ENCODE measurements at places on chromosomes 2 and 18. TPM values are rescaled to one million over a fixed set of nuclear protein-coding genes. Genes with fewer than 3 reads are reported as not detected.

TEKT4 gene
- total RNA-seq, result 0.26 TPM

GRCh38 chr2:217999595-217999959 is 3.2 kb downstream of the TNS1 start:
- DNase-seq, result no peak

DNA sequence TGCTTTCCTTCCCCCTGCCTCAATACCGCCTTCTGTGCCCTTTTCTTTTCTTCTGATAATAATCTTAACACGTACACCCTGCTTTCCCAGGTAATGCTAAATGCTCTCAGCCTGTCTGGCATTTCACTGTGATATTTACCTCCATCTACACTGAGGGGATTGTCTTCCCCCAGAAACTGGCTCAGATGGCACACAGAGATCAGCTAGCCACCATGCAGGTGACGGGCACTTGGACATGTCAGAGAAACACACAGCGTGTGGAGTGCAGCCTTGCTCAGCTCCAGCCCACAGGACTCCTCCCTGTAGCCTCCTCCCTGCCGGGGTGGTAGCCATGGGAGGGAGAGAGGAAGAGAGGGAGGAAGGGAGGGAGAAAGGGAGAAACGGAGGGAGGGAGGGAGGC is 131.2 kb downstream of the EIPR1 start:
- DNase-seq, result no peak

- DNase-seq, result no peak
Observed at GRCh38 chr18:34528177-34528576, 181.9 kb upstream of the DTNA start.

DNA sequence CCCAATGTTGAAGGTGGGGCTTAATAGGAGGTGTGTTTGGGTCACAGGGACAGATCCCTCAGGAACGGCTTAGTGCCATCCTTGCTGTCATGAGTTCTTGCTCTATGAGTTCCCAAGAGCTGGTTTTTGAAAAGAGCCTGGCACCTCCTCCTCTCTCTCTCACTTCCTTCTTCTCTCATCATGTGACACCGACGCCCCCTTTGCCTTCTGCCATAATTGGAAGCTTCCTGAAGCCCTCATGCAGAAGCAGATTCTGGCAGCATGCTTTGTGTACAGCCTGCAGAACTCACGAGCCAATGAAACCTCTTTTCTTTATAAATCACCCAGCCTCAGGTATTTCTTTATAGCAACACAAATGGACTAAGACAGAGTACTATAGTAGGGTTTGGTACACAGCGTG is 100.4 kb upstream of the SH3BP4 start:
- no peak for DNase-seq

DNA sequence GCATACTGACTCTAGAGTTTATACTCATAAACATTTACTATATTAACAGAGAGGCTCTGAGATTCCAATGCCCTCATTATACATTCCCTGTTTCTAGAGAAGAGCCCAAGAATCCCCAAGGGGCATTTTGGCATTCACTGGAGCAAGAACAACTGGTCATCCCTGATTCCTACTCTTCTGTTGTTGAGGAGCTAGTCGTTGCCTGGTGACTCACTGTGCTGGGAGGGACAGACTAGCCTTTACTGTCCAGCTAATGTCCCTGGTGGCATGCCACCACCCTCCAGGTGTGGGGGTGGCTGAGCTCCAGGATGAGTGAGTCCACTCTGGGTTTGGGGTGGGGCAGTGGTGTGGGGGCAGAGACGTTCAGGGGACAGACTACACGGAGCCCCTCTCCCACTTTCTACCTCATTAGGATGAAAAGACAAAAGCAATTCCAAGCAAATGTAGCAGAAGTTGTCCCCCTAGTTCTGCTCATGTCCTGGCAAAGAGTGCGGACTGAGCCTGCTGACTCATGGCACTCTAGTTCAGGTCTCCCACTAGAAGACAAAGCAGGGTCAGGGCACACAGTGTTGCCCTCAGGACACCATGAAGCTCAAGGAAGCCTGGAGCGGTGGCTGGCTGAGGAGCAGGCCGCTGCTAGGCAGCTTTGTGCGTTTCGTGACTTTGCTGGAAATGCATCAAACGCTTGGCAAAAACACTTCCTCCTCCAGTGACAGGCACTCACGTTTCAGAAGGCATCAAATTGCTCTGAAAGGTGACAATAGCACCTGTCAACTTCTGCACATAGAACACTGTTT is 49.4 kb downstream of the RHOB start:
- DNase-seq, result peak; percentile 61

DNA sequence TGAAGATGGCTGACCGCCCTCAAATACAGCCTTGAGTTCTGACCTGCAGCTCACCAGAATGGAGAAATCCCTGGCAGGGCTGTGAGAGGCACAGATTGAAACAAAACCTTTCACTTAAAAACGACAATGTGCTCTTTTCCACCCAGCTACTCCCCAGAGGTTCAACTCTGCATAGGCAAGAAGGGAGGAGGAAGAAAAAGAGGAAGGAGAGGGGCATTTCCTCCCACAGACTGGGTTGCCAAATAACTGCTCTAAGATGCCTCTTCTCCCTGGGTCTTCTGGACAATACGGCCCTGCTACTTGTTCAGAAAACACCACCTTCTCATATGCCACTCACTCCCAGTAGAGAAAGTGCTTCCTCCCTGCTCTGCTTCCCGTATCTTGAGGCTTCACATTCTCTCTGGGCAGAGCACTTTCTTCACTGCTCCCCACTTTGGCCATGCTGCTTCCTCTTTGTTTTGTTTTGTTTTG is 136.4 kb upstream of the SLC1A4 start:
- no peak for DNase-seq

GRCh38 chr2:86598966-86599365 is 24.7 kb downstream of the RNF103 start:
- peak; percentile 68 for DNase-seq

- no peak for DNase-seq
Observed at GRCh38 chr2:27572998-27573429, 9.8 kb upstream of the ZNF512 start.

DNA sequence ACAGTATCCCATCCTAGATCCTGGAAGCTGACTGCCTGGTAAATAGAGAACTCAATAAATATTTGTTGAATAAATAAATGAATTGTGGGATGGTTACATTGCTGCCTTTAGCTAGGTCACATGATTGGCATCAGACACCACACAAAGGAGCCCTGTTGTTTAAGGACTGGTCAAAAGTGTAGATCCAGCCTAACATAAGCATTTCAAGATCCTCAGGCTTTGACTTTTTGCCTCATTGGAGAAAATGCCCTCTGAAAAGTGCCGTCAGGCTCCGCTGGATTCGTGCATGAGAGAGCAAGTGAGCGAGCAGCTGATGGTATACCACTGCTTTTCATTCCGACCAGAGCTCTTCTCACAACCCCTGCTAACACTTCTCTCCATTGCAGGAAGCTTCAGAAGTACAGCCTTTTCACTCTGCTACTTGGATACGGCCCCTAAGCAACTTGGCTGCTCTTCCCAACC is 1.3 kb upstream of the ZNF24 start:
- DNase-seq, result no peak

DNA sequence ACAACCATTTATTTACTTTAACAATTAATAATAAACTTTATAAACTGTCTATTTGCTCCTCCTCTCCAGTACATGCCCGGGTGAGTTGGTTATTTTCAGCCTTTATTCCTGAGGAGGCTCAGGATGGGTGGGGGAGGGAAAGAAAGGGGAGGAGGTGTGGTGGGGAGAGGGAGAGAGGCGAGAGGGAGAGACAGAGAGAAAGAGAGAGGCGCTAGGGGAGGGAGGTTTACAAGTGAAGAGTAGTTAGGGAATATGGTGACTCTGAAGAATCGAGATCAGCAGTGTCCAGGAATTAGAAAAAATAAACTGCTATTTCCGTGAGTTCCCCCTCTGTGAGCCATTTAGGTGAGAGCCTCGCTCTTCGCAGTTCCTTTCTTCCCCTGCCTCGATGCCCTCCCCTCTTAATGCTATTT is 138.9 kb downstream of the MEIS1 start:
- DNase-seq, result no peak

IL36A gene
- total RNA-seq, result not detected

OR6B2 gene
- total RNA-seq, result not detected

STAT1 gene
- total RNA-seq, result 56.5 TPM

- DNase-seq, result no peak
Observed at GRCh38 chr2:10774394-10774793, 38.2 kb downstream of the PDIA6 start.

GRCh38 chr18:2961821-2962220 is 51.1 kb downstream of the LPIN2 start:
- no peak for DNase-seq

DNA sequence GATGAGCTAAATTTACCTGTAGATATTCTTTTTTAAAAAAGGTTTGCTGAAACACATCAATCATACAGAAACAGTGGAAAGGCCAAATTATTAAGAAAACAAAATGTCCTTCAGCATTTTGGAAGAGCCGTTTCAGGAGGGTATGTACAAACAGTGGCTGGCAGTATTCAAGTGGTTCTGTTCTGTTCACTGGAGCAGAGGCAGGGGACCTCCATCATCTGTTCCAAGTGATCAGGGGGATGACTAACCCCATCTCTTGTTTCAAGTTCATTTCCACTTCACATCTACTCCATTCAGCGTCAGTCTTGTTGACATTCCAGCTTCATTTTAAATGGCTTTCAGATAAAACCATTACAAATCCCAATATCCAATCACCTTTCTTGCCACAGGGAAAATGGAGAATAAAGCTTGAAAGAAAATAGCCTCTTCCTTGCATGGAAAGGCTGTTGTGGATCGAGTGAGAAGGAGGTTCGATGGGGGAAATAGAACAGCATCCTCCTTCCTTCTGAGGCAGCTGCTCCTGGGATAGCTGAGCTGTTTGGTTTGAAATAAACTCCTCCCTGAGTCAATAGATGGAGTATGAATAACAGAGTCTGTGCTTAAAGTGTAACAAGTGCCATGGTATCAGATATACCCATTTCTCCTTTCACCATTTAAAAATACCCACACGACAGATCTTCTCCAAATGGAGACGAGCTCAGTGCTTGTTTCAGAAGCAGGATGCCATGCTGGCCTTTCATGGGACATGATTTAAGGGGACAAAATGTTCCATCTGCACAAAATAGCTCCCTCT is 63.7 kb upstream of the OTOF start:
- no peak for DNase-seq

DNA sequence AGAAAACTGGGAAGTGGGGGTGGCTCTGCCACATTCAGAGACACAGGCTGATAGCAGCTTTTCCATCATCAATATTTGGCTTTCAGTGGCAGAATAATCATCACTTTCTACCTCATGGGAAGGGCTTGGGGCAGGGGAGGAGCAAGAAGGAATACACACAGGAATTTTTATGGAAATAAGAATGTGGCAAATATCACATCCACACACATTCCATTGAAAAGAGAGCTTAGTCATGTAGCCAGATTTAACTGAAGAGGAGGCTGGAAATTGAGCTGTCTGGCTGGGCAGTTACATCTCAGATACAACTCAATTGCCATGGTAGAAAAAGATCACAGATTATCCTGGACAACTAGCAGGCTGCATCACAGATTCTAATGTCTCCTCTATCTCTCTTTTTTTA is 1474.0 kb upstream of the ACVR2A start:
- no peak for DNase-seq

- DNase-seq, result no peak
Observed at GRCh38 chr2:189208254-189208653, 28.7 kb upstream of the COL5A2 start.

GRCh38 chr2:158011055-158011771 is 90.5 kb upstream of the UPP2 start:
- DNase-seq, result peak; percentile 94

GRCh38 chr18:23204589-23205235 is 69.4 kb downstream of the CABLES1 start:
- DNase-seq, result no peak

DNA sequence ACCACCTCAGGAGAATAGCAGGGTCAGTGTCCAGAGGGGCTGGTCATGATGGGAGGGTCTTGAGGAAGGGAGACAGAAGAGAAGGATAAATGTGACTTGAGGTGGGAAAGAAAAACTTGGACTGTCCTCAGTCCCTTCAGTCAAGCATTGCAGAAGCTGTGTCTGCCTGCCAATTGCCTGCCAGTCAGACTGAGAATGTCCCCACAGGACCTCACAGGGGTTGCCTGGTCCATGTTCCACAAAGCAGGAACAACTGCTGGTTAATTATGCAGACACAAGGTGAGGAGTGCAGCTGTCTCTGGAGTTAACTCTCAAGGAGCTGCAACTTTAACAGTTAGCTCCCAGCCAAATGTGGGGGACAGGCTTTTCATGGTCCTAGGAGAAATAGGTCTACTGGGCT is 75.7 kb downstream of the TRIM43 start:
- DNase-seq, result no peak

STPG4 gene
- total RNA-seq, result 0.17 TPM

EMILIN2 gene
- 1.3 TPM for total RNA-seq

CXCR1 gene
- total RNA-seq, result 1.1 TPM

DNA sequence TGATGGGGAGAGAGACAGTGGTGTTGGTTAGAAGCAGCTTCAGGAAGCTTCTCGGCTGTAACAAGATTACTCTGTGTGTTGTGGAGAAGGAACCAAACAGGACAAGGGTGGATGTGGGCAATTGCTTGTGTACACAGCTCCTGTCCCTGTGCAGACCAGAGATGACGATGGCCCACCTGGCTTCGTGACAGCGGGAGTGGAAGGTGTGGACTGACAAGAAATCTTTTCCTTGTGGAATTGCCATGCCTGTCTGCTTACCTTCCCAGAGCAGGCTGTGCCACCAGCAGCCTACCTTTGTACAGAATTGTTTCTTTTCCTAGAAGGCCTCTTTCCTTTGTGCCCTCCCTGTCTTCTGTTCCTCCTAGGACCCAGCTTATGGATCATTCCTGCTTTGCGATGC is 93.8 kb downstream of the ITGB1BP1 start:
- DNase-seq, result no peak

GRCh38 chr2:118986738-118987137 is 44.7 kb downstream of the MARCO start:
- no peak for DNase-seq

- DNase-seq, result peak; percentile 62
Observed at GRCh38 chr2:110219496-110220189, 7.3 kb upstream of the MTLN start.

KANSL1L gene
- 12.2 TPM for total RNA-seq

GRCh38 chr2:190626641-190627210 is 22.2 kb upstream of the NAB1 start:
- DNase-seq, result no peak

DNA sequence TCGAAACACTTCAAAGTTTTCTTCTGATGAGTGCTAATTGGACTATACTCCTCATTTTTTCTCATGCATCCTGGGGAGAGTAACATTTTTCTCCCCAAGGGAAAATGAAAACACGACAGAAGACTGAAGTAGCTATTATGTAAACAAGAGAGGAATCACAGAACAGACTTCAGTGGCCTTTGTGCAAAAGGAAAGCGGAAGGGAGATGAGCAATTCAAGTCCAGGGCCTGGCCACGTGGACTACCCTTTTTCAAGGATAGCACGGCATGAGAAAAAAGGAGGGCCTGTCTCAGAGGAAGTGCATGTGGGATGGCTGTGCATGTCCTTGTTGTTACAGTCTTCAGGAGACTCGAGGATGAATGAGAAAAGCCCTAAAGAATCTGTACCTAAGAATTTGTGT is 43.8 kb upstream of the KCNE4 start:
- no peak for DNase-seq

DNA sequence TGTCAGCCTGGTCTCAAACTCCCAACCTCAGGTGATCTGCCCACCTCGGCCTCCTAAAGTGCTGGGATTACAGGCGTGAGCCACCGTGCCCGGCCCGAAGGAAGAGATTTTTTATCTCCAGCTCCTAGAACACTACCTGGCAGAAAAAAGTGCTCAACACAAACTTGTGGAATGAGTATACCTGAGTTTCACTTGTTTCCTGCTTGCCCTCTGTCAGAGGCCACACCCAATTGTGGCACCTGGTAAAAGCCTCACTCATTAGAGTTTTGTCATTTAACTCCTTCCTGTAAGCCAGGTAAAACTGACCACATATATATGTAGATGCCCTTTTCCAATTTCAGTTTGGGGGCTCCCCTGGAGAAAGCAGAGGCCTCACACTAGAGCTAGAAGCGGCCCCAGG is 42.2 kb upstream of the RTN4 start:
- no peak for DNase-seq

All from mammary epithelial cell (primary cell).